ENCODE measurements at places on chromosomes 2 and 18. TPM values are rescaled to one million over a fixed set of nuclear protein-coding genes. Genes with fewer than 3 reads are reported as not detected.

ALKAL2 gene
- not detected for total RNA-seq

SLC5A7 gene
- total RNA-seq = not detected

CRYBA2 gene
- not detected for total RNA-seq

COL6A3 gene
- 0.17 TPM for total RNA-seq

PARD6G gene
- total RNA-seq = 3.5 TPM

RIF1 gene
- 50.9 TPM for total RNA-seq

DNA sequence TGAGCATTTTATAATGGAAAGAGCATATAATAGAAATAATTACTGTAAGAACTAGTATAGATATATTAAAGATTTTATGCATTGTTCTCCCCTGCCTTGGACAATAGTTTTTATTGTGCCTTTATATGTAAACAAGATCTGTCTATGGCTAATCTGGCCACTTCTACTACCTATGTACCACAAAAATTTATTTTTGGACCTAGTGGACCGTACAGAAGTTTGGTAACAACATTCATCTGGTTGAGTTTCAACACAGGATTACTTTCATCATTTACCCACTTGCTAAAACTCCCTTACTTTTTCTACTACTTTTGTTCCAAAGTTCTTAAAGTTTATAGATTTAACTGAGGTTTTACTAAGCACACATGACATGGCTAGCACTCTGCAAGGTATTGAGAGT lies 13.2 kb upstream of the MYOM1 start:
- DNase-seq = no peak

- no peak for DNase-seq
These were observed 141.9 kb upstream of the RBMS1 start for GRCh38 chr2:160635488-160635887.

DNA sequence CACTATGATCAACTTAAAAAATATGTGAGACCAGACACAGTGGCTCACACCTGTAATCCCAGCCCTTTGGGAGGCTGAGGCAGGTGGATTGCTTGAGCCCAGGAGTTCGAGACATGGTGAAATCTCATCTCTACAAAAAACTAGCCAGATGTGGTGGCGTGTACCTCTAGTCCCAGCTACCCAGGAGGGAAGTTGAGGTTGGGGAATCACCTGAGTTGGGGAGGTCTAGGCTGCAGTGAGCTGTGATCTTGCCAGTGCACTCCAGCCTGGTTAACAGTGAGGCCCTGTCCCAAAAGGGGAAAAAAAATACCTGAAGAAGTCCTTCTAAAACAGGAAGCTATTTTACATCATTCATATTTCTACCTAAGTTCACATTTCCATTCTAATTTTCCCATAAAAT lies 144.0 kb downstream of the EML6 start:
- no peak for DNase-seq

DNA sequence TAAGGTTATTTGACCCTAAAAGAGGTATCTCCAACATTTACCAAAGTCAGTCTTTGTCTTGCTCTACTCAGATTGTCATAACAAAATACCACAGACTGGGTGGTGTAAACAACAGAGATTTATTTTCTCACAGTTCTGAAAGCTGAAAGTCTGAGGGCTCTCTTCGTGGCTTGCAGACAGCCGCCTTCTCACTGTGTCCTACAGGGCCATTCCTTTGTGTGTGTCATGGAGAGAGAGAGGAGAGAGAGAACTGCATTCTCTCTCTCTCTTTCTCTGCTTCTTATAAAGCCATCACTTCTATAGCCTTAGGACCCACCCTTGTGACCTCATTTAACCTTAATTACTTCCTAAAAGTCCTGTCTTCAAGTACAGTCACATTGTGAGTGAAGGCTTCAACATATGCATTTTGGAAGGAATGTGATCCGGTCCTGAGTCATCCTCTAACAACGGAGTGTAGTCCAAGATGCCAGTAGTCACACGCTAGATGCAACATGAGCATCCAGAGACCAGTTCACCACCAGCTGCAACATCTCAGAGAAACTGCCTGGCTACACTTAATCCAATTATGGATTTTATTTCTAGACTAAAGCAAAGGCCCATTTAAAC lies 130.2 kb downstream of the CD226 start:
- DNase-seq = no peak

DNA sequence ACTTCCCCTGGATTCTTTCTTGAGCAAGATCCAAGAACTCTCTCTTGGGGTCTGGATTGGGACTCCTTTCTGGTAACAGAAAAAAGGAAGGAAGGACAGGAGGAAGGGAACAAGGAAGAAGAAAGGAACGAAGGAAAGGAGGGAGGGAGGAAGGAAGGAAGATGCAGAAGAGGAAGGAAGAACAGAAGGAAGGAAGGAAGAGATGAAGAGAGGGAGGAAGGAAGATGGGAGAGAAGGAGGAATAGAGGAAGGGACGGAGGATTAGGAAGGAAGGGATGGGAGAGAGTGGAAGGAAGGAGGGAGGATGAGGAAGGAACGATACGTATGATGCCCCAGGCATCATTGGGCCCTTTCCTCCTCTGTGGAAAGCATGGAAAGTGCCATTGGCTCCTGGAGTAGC lies 58.6 kb downstream of the CYP26B1 start:
- no peak for DNase-seq
